ENCODE measurements at places on chromosomes 2 and 18.

- DNase-seq, result no peak
These were observed 17.1 kb upstream of the SP3 start for GRCh38 chr2:173982182-173982714.

DNA sequence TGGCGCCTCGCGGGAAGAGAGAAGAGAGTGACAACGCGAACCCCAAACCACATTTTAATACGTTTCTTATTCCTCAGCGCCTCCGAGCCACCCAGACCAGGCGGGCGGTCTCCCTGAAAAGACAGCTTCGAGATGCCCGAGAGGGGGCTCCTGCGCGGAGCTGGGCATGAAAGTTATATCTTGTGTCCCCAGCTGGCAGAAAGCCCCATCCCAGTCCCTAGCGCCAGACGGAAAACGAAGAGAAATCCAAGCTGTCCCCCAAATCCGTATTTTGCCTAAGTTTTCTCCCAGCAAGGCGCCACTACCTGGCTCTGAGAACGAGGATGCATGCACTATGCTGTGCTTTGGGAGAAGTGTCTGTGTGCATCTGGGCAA lies 797 bp downstream of the NXPH2 start:
- DNase-seq, result no peak

DNA sequence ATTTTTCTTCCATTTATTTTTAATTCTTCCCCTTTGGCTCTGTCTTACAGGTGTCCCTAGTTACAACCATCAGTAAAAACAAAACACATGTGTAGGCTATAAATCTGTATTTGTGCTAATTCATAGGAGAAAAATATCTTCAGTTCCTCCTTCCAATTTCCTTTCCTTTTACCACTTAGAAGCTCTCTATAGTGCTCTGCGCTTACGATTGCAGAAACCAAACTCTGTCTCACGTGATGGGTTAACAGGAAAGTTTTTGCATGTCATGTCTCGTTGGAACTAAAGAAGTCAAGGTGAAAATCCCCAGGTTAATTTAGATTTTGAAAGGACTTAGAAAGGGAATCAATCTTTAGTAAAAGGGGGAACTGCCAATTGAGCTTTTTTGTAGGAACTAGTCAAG lies 1390.5 kb upstream of the ZEB2 start:
- DNase-seq, result no peak

GRCh38 chr18:41436772-41437171 lies 518.3 kb upstream of the PIK3C3 start:
- no peak for DNase-seq

- DNase-seq, result no peak
These were observed 347.6 kb upstream of the VRK2 start for GRCh38 chr2:57698935-57699449.

DNA sequence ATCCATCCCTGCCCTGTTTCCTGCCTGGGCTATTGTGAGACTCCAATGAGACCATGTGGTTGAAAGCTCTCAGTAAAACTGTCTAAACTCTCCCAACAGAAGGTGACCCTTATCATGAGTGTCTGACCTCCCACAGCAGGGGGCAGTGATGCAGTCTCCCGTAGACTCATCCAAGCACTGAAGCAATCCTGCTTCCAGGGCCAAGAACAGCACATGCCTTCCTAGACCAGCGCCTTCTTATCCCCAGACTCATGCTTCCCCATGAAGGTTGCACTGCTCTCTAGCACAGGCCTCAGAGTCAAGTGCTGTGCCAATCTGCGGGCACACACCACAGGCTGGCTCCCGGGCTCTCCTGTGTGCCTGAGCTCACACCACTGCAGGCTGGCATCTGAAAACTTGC lies 112.3 kb downstream of the TNS1 start:
- DNase-seq, result no peak

DNA sequence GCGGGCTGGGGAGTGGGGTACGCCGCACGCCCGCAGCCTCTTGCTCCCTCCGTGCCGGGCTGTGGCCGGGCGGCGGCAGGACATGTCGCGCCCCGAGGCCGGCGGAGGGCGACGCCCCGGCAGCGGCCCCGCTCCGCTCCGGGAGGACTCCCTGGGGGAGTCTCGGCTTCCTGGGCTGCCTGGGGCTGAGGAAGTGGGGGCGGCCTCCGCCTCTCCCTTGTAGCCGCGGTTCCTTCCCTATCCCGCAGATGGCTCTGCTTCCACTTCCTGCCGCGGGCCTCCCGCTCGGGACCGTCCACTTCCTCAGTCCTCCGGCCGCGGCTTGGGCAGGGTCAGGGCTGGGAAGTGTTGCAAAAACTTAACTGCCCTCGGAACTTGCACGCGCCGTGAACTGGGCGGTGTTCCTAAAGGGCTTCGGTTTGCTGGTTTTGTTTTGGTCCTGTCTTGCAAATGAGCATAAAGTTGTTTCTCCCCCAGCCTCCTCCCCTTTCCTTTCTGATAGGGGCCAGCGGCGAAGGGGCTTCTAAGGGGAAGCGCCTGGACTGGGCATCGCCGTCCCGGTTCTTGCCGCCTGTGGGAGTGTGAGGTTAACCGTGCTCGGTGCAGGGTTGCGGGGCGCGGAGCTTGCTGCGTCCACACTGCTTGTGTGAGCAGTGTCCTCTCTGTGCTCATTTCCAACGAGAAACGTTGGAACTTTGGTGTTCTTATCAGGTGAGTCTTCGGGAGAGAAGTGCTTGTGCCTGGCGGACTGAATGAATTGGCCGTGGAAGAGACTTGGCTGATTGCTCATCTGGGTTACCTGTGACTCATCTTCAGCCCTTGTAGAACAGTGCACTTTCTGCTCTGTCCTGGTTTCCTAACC lies 600 bp downstream of the RALB start:
- no peak for DNase-seq

DNA sequence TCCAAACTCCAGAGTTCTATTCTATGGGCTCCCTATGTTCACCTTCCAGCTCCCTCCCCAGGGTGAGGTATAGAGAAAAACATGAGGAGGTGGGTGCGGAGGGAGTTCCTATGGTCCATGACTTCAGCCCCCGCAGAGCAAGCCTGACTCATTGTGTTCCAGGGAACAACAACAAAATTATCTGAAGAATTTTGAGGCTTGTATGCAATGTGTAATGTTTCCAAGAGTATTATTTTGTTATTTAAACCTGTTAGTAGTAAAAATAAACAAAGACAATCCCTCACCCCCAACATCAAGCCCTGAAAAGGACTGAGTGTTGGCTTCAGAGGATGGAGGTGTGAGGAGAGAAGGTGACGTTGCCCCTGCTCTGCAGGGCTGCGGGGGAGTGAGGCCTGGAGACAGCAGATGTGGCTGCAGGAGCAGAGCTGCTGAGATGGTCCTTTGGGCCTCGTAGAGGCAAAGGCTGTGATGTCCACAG lies 29.0 kb downstream of the LAMA3 start:
- no peak for DNase-seq

DNA sequence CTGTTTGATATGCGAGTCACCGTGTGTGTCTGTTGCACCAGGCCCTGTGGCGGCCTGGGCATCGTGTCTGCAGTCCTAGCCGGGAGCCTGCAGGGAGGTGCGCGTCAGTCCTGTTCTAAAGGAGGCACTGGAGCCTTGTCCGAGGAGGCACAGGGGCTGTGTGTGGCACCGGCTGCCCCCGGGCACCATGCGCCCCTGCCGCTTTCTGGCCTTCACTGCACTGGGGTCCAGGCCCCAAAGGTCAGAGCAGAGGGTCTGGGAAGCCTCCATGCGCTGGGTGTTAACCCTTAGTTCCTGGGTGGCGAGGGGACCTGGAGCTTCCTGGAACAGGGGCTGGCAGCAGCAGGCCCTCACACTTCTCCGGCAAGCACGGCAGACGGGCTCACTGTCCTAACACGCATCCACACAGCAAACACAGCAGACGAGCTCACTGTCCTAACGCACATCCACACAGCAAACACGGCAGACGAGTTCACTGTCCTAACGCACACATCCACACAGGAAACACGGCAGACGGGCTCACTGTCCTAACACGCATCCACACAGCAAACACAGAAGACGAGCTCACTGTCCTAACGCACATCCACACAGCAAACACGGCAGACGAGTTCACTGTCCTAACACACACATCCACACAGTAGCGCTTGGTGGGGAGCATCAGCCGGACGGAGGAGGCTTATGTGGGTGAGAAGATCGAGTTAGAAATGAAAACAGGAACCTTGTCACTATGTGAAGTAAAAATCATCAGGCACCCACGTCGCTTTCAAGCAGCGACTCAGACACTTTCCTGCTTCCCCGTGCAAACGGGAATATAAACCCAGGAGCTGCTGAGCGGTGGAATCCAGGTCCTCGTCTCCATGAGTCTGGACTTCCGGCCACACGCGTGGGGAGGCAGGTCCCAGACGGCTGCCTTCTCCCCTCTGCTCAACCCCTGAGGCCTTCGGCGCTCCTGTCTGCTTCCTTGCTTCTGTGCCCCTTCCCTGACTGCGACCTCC lies 65.3 kb downstream of the TPO start:
- no peak for DNase-seq

- no peak for DNase-seq
These were observed 63.3 kb downstream of the MDH1 start for GRCh38 chr2:63651861-63652651.

DNA sequence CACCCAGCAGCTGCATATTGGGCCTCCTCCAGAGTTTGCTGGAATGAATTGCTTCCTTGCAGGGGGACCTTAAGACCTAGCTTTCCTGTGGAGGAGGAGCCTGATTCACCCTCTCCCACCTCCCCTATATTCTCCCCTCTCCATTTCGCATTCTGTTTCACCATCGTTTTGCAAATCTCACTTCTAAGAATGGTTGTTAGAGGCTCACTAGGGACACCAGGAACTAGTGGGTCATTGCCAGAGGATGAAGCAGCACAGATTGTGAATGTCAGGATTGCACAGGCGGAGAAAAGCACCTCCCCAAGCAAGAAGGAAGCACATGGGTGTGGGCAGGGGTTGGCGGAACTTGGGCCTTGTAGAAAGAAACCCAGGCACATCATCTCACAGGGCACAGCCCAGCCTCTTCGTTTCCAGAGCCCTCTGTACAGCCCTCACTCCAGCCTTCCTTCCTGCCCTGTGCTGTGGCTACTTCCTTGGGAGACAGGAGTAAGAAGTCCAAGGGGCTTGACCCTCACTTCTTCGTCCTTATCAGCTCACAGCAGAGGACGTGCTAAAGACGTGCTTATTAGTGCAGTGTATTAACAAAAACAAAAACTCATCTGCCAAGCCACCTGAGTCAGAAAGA lies 63.4 kb downstream of the TACR1 start:
- no peak for DNase-seq

- no peak for DNase-seq
These were observed 186.9 kb upstream of the PXDN start for GRCh38 chr2:1931003-1931914.

DNA sequence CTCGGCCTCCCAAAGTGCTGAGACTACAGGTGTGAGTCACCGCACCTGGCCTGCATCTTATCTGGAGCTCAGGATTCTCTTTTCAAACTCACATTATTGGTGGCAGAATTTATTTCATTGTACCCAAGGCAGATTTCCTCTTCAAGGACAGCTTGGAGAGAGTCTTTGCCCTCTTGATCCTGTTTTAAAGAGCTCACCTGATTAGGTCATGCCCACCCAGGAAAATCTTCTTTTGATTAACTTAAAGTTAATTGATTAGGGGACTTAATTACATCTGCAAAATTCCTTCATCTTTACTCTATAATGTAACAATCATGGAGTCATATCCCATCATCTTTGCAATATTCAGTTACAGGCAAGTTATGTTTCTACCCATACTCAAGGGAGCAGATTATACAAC lies 346.4 kb downstream of the EPHA4 start:
- DNase-seq, result no peak

GRCh38 chr2:223772363-223772762 lies 65.0 kb downstream of the AP1S3 start:
- DNase-seq, result no peak

DNA sequence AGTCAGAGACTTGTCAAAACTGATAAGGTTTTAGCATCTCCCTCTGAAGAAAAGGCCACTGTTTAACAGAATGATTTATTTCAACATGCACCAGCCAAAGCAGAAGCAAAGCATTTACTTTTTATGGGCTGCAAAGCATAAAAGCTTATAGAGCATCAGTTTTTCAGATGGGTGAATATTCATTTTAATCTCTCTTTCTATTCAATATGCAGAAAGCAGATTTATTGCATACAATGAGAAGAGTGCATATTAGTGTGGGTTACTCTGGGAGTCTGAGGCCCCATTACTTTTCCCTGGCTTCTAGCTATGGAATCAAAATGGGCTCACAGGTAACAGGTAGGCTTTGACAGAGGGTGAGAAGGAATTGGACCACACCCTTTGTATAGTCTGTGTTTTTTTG lies 9.0 kb downstream of the PTPRM start:
- DNase-seq, result no peak

- DNase-seq, result peak; percentile 75
These were observed 38.8 kb downstream of the EPHA4 start for GRCh38 chr2:221533299-221533698.

DNA sequence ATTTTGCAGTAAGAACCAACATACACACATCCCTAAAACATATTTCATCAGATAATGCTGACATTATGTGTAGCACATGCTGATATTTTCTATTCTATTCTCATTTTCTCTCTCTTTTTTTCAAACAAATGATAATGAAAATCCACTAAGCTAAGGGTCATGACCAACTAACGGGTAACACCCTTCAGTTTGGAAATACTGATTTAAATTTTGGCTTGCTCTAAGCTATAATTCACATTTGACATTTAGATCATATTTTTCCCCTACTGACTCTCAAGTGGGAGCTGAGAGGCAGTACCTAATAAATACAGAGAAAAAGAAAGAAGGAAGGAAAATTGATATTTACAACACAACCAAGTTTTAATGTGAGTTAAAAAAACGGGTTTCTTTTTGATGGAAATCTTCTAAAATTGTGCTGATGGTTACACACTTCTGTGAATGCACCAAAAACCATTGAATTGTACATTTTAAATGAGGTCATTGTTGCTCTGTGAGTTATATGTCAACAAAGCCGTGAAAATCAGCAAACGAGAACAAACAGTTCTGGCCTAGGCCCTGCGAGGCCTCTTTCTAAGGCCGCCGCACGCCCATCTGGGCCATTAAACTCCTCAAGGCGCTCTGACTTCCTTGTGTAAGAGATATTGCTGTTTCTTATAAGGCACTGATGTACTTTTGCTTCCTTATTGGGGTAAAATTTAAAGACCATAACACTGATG lies 124.2 kb downstream of the GALR1 start:
- DNase-seq, result no peak

DNA sequence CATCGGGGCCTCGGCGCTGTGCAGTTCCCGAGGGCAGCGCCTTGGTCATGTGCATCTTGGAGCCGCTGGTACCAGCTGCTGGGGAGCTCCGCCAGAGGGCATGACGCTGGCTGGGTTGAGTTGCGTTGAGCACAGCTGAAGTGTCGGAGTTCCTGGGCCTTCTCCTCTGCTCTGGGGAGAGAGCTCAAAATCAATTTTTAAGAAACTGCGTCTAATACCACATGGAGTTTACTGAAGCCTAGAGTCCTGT lies 48.7 kb downstream of the GREB1 start:
- DNase-seq, result no peak

- no peak for DNase-seq
These were observed 516.7 kb downstream of the LRRTM4 start for GRCh38 chr2:77005522-77005921.

DNA sequence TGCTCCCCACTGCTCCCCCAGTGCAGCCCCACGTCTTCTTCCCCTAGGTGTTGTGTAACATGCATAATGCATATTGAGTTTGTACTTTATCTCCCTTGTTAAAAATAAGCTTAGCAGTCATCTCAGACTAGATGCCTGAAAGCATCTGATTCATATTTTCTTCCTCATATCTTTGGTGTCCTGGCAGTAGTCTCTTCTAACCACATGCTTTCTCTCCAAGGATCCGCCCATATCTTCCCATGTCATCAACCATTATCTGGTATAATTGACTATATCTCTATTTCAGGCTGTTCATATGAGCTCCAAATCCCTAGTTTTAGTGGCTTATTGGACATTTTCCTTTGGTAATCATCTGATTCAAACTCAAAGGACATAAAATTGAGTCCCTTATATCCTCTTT lies 426.3 kb downstream of the LRP1B start:
- DNase-seq, result no peak

- DNase-seq, result no peak
These were observed 22.5 kb downstream of the DRC1 start for GRCh38 chr2:26424221-26424620.
